ENCODE measurements at places on chromosomes 3 and 15. TPM values are rescaled to one million over a fixed set of nuclear protein-coding genes. Genes with fewer than 3 reads are reported as not detected.

DNA sequence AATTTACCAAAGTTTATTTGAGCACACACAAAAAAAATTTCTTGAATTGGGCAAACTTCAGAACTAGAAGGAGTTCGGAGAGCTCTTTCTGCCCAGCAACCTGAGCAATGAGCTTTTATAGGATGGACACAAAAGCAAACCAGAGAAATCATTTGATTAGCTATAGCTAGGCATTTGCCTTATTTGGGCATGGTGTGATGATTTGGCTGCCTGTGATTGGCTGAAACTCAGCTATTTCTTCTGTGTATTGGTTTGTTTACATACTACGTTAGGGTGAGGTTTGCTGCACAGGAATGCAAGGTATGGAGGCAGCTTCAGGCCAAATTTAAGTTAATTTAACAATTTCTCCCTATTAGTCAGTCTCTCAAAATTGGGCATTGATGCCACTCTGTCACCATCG lies 65.1 kb downstream of the NEK11 start:
- no peak for DNase-seq

BFSP2 gene
- 0.33 TPM for total RNA-seq

GPX1 gene
- 89.7 TPM for total RNA-seq

DNA sequence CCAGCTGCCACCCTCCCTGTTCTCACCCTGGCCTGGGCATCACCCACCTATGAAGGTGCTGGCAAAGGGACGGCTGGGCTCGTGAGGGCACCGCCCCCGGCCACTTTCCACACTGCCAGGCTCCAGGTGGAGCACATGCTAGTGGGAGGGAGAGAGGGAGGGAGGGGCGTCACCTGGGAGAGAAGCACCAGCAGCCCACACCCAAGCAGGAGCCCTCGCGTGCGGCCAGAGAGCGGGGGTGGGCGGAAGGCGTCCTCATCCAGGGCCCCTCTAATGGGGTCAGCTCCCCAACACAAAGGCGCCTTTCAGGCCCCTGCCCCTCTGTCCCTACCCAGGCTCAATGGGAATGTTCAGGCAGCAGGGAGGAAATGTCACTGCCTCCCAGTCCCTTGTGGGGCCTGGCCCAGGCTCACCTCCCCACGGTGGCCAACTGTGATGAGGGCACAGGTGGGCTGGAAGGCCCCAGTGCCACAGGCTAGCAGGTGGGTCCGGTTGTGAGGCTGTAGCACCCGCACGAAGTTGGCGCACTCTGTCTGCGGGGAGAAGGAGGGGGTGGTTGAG lies 3.1 kb downstream of the SEMA3G start:
- DNase-seq: no peak

GPR149 gene
- total RNA-seq: not detected

DNA sequence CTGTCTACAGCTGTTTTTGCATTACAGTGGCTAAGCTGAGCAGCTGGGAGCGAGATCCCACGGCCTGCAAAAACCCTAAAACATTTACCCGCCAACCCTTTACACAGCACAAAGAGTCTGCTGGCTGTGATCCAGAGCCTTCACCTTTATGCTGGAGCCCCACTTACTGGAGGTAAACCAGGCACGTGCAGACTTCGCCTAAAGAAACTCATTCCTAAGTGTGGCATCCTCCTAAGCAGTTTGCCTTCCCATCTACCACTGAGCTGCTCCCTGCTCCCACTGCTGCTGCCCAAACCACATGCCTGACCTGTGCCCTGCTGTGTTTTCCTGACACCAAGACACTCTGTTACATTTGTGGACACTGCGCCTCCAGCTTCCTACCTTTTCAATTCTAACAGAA lies 53.0 kb downstream of the CHSY1 start:
- no peak for DNase-seq

DNA sequence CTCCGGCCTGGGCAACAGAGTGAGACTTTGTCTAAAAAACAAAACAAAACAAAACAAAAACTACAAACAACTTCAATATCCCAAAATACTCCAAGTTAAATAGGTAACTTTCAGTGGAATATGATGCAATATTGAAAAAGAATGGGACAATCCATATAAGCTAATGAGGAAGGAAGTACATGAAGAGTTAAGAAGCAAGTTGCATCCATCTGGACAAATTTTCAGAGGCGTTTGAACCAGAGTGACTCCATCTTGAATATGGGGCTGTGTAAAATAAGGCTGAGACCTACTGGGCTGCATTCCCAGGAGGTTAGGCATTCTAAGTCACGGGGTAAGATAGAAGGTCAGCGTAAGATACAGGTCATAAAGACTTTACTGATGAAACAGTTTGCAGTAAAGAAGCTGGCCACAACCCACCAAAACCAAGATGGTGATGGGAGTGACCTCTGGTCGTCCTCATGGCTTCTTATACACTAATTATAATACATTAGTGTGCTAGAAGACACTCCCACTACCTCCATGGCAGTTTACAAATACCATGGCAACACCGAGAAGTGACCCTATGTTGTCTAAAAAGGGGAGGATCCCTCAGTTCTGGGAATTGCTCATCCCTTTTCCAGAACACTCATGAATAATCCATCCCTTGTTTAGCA lies 58.1 kb upstream of the LCTL start:
- DNase-seq: no peak

DNA sequence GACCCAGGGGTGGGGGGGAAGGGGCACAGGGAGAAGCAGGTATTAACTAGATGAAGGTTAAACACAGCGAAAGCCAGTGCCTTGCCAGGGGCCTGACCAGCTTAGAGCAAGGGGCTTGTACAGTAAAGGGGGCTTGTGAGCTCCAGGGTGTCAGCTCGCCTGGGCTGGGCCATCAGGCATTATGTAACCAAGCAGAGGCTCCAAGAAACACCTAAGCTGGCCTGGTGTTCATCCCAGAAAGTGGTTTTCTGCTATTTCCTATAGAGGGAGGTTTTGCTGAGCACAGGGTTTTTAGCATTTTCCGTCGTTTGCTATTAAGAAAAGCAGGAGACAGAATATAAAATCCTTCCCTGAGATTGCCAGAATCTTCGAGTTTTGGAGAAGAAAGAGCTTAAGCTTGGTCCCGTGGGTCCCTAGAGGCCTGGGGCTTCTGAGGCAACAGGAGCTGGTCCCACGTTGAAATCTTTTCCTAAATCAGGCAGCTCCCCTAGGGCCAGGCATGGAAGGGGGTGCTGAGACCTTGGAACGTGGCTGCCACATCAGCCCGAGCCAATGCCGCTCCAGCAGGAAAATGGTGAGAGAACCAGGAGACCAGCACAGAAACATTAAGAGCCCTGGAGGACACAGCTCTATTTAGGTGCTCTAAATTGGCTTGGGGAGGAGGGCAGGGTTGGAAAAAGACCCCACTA lies 71.4 kb downstream of the ISG20 start:
- no peak for DNase-seq

DNA sequence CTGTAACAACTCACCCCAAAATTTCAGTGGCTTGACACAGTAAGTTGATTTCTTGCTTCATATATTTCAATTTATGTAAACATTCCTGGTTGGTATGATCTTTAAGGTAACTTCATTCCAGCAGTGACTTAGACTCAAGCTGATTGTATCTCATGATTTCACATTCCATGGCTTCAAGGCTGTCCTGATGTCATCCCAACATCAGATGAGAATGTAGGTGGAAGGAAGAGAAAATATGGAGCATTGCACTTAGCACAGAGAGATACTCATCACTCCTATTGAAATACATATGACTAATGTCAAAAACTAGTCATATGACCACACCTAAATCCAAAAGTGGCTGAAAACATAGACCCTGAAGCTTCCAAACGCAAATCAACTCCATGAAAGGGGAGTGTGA lies 793.8 kb downstream of the TBL1XR1 start:
- no peak for DNase-seq

DNA sequence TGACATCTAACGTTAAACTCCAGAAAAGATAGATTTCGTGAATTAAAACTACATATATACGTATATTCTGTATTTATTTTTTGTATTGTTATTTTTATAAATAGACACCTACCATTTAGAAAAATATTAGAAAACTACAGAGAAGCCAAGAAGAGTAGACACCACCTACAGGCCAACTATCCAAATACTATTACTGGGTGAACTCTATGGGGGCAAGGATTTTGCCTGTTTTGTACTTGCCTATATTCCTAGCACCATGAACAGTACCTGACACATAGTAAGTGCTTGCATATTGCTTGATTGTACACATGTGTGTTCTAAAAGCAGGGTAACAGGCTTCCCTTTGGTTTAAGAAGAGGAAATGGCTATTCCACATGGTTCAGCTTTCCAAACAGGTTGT lies 24.4 kb upstream of the CLEC3B start:
- no peak for DNase-seq

GABRG3 gene
- total RNA-seq: not detected
